GM18507 (cell line): ENCODE measurements at places on chromosomes 6 and 20.

DNA sequence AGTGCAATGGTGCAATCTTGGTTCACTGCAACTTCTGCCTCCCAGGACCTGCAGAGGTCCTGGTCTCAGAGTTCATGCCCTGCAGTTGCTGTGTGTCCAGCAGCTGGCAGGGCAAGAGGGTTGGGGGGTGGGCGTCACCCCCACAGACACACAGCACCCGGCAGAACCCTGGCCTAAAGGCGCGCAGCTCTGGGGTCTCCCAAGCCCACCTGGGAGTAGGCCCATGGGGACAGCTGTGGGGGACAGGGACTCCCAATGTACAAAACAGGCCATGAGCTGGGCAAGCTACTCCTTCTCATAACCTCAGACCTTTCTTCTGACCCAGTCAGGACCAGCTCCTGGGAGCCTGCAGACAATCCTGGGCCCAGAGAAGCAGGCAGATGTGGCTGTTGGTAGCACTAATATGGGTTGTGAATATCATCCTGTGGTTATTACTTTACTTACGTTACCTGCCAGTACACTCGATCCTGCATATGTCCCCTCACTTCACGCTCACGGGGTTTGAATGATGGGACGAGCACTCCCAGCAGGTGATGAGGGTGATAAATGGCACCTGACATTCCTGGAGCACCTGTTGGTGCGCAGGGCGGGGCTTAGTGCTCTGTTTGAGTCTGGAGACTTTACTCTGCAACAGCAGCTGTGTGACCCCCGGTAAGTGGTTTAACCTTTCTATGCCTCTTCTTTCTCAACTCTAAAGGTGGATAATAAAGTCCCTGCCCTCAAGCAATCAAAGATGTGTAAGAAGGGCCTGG lies 39.9 kb upstream of the SULF2 start:
- no peak for DNase-seq

- no peak for DNase-seq
These were observed 99.4 kb upstream of the RAB32 start for GRCh38 chr6:146444189-146444588.

DNA sequence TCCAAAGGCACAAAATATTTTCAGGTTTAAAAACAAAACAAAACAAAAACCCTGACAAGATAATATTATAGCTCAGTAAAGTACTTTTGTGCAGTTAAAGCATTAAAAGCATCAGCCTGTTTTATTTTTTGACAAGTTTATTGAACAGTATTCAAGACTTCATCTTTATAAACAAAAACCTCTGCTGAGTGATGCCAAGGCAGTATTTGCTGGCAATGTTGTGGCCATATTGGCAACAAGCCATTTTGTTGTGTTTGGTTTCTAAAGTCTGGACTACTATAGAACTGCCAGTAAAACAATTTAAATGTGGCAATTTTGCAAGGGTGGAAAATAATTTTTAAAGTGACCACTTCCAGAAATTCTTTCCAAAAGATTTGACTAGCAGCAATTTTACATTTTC lies 15.9 kb downstream of the CPNE1 start:
- DNase-seq, result no peak

- peak; percentile 51 for DNase-seq
These were observed 92.9 kb downstream of the SHLD1 start for GRCh38 chr20:5843054-5843592.

- DNase-seq, result no peak
These were observed 415.1 kb downstream of the TFAP2A start for GRCh38 chr6:9999796-10000195.

- DNase-seq, result no peak
These were observed 15.0 kb downstream of the MBOAT1 start for GRCh38 chr6:20197251-20197650.

DNA sequence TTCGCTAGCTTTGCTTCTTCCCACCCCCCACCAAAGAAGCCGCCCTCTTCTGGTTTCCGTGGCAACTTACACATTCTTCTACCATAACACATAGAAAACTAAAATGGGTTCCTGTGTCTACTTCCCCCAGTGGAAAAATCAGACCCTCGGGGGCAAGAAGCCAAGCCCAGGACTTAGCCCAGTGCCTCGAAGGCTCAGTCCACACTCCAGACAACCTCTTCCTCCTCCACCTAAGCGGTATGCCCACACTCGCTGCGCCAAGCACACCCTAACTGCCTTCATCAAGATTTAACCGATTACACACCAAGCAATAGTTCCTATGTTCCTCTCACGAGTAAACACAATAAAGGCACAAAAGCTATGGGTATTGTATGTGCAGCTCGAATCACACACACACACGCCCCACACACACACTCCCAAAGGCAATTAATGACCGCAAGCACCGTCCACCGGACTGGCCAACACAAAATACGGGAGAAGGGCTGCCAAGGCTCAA lies 537 bp downstream of the PPIL4 start:
- no peak for DNase-seq

DNA sequence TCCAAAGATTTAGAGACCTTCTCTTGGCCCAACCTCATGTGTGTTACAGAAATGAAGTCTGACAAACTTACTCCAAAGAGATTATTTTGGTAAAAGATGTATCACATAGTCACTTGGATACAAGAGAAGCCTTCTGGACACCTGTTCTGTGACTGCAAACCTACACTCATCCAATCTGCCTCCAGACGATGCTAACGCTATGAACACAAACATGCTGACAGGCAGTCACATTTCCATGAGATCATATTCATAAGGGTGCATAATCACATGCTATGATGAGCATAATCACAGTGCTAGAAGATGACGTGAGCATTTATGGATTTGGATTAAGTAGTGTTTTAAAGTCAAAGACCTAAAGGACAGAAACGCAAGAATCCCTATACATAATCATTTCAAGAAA lies 340.2 kb downstream of the HACE1 start:
- DNase-seq, result no peak

DNA sequence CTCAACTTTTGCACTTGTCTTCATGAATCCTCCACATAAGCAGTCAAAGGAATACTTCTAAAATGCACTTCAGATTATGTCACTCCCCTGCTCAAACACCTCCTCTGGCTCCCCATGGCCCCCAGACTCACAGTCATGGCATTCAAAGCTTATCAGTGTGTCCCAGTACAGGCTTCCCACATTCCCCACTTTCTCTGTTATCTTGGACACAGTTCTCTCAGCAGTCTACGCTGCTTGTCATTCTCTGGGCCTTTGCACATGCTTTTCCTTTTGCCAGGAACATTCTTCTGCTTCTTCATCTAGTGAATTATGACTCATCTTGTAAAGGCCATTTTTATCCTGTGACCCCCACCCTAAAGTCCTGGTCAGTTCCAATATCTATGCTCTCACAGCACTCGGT lies 31.8 kb downstream of the SLC13A3 start:
- DNase-seq, result no peak
